ENCODE measurements at places on chromosomes 11 and 22.

- DNase-seq: no peak
Measured at GRCh38 chr22:27534720-27535125, 266.8 kb downstream of the MN1 start.

DNA sequence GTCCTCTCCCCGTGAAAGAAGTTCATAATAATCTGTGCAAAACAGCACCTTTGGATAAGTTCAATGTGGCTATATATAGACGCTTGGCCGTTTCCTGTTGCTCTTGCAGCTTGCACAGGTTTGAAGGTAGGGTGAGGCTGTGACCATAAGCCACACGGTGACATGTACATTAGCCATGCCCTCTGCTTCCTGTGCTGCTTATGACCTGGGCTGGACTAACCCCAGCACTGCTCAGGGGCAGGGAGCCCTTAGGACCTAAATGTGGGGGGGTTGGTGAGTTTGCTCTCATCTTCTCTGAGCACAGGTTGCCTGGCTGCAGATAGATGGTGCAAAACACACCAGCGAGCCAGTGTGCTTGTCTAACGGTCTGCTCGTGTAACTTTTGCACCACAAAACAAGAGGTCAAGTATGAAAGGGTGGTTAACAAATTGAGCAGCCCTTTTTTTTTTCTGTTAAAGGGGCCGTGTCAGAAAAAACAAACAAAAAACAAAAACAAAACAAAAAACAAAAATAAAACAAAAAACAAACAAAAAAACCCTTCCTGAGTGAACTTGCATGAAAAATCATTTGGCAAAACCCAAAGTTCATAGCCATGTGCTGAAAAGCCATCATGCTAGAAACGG, 37.3 kb downstream of the FLI1 start:
- no peak for DNase-seq

GRCh38 chr22:50009251-50009650, 3.3 kb downstream of the IL17REL start:
- DNase-seq: no peak

- no peak for DNase-seq
Measured at GRCh38 chr11:112805658-112806057, 155.6 kb upstream of the NCAM1 start.

DNA sequence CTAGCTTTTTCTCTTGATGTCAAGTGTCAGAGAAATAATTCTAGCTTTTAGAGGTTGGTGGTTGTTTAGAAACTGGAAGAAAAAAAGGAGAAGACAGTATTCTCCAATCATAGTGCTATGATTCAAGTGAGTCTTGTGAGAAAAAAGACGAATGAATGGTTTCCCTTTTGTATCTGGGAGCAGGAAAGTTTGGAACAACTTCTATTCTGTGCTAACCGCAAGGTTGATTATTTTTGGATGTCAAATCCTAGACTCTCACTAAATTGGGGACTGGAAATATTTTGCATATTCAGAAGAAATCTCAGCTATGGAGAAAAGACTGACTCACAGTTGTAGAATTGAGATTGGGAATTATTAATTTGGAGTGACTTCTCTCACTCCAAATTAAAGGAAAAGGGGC, 69.2 kb downstream of the SYT13 start:
- no peak for DNase-seq

- DNase-seq: no peak
Measured at GRCh38 chr22:23098718-23099530, 28.6 kb downstream of the GNAZ start.

- DNase-seq: no peak
Measured at GRCh38 chr22:27116312-27117086, 459.1 kb downstream of the MIAT start.

- DNase-seq: peak; percentile 73
Measured at GRCh38 chr22:20244691-20245576, 23.2 kb downstream of the RTN4R start.

GRCh38 chr11:38060920-38061319, 1462.9 kb upstream of the RAG2 start:
- DNase-seq: no peak

- DNase-seq: no peak
Measured at GRCh38 chr11:117026593-117027330, 71.5 kb downstream of the SIK3 start.

- DNase-seq: no peak
Measured at GRCh38 chr11:107102692-107103477, 84.6 kb upstream of the GUCY1A2 start.

GRCh38 chr11:34904421-34904955, 11.7 kb downstream of the APIP start:
- no peak for DNase-seq

DNA sequence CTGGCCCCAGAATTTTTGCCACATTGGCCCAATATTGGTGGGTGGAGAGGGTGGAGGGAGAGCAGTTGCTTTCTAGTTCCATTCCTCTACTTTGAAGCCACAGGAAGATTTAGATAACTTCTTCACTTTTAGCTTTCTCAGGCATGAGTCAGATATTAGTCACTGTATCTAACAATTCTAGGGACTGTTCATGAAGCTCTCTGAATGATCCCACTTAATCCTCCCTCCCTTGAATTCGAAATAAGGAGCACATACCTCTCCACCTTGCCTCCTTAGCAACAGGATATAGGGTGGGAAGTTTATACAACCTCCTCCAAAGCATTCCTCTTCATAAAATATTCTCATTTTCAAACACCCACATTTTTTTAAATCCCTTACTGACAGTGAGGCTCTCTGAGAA, 13.5 kb downstream of the FSHB start:
- no peak for DNase-seq

- no peak for DNase-seq
Measured at GRCh38 chr11:45527898-45528297, 137.5 kb downstream of the CHST1 start.

DNA sequence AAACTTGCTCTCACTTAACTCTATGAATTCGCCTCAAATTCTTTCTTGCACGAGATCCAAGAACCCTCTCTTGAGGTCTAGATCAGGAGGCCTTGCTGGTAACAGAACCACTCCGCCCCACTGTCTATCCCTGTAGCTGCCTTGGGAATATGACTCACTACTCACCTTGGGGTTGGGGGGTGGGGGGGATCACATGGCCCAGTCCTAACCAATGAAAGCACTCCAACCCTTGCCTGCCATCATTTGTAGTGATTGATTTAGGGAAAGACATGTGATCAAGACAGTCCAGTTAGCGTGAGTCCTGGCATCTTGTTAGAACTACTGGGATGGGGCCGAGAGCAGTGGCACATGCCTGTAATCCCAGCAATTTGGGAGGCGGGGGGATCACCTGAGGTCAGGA, 4.8 kb upstream of the MRTFA start:
- no peak for DNase-seq

DNA sequence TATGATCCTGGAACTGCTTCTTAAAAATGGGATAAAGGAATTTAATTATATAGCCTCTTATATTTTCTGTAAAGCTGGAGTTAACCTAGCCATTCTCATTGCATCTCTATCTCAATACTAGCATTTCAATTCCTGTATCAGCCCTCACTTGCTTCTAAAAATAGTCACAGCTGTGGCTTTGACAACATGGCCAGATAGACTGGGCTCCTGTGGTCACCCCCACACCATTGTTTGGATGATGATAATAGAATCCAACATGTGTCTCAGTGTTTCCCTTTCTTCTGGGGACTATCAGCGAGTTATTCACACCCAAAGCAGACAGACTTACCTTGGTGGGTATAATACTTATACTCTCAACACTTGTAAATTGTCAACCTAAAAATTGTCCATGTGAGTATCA, 6.9 kb downstream of the VWA5A start:
- no peak for DNase-seq

- DNase-seq: no peak
Measured at GRCh38 chr22:23499845-23500500, 80.1 kb downstream of the IGLL1 start.

DNA sequence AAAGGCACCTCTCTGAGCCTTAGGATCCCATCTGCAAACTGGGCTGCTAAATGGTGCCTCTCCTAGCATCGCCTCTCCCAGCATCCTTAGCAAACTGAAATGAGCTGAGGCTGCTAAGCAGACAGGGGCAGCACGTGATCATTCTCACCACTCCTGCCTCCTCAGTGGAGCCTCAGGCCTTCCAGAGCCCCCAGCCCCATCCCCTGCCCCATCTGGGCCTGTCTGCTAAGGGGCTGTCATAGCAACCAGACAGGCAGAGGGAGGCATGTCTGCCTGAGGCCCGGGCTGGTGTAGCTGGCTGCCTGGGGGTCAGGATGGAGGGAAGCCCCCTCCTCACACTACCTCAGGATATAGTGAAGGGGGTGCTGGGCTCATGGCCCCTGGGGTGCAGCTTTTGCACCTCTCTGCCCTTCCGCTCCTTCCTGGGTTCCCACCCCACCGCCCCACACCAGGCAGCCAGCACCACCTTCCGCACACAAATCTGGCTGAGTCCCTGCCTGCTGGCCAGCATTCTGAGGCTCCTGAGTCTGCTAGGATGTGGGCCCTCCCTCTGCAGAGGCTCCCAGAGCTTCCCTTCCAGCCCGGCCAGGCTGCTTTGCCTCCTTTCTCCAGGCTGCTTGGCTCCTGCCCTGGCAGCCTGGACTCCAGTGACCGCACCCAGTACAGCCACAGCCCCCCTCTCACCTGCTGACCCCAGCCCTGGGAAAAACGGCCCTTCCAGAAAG, 47.5 kb upstream of the TTLL12 start:
- DNase-seq: peak; percentile 50

DNA sequence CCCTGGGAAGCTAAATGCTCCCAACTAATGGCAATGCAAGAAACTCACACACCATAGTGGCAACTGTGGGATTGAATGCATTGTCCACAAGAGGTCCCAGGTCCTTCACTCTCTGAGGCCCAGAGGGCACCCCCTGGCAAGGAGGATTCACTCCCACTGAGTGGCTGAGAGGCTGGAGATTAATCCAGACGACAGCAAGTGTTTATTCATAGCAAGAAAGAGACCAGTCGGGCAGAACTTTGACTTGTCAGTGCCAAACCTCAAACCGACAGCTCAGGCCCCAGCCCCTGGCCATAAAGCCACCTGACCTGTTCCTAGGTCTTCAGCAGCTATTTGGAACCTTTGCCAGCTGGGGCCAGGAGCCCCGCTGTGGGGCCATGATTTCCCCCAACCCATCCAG, 54.5 kb upstream of the MPEG1 start:
- DNase-seq: no peak

DNA sequence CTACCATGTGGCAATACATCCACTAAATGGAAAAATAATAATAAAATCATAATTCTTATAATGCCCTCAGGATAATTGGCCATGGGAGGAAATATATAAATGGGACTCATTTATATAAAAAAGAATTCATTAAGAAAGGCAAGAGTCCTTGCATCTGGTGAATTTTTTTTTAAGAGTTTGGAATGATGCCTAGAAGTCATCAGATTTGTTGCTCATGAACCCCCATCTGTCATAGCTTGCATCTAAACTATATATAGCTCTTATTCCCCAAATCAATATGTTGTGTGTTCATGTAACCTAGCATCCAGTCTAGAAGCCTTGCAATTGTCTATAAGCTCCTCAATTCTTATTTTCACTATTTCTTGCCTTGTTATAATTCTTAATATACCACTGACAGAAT, 75.9 kb downstream of the CADM1 start:
- no peak for DNase-seq

DNA sequence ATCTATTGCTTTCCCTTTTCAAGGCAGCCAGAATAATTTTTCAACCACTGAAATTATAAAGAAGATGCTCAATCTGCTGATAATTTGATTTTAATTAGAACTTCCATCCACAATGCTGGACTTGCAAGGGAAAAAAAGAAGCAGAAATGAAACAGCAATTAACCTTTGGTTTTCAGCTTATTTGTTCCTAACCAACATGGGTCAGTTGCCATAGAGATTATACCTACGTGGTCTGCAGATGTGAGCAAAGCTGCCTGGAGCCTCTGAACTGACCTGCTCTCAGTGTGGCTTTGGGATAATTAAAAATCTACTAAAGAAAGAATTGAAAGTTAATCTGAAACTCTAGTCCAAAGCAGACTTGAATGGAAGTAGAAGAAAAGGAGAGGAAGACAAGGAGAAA, 195.7 kb upstream of the API5 start:
- DNase-seq: no peak

- no peak for DNase-seq
Measured at GRCh38 chr11:116930586-116930985, 93.2 kb upstream of the APOA1 start.

- DNase-seq: no peak
Measured at GRCh38 chr22:30591191-30591587, 521 bp downstream of the PES1 start.

DNA sequence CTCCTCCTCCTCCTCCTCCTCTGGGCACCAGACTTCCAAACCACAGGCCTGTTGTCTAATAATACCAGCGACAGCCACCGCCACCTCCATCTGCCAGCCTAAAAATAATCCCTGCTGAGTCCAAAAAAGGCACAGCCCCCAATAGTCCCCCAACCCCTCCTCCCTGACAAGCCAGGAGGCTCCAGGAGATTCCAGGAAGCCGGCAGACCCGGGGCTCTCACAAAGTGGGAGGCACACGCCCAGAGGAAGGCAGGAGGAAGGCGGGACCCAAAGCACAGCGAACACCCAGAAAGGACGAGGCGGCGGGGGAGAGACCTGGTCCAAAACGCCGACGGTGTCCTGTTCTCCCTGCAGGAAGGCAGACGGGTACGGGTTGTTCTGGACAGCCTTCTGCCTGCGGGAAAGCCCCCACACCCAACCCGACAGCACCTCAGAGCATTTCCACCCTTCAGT, 5.9 kb downstream of the IGSF9B start:
- DNase-seq: peak; percentile 43

DNA sequence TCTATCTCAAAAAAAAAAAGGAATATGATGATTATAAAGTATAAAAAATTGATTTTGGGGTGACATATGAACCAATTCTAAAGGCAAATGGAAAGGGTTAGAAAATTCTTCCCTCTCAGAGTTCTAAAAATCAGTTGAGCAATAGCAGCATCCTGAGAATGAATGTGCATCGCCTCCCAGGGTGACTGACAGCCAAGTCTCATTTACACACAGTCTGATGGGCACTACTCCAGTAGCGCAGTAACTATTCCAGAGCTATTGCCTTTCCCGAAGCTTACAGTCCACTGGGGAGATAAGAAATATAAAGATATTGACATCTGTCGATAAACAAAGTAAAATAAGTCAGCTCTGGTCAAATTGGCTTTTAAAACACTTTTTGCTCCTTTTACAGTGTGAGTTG, 32.3 kb upstream of the SORL1 start:
- DNase-seq: no peak

DNA sequence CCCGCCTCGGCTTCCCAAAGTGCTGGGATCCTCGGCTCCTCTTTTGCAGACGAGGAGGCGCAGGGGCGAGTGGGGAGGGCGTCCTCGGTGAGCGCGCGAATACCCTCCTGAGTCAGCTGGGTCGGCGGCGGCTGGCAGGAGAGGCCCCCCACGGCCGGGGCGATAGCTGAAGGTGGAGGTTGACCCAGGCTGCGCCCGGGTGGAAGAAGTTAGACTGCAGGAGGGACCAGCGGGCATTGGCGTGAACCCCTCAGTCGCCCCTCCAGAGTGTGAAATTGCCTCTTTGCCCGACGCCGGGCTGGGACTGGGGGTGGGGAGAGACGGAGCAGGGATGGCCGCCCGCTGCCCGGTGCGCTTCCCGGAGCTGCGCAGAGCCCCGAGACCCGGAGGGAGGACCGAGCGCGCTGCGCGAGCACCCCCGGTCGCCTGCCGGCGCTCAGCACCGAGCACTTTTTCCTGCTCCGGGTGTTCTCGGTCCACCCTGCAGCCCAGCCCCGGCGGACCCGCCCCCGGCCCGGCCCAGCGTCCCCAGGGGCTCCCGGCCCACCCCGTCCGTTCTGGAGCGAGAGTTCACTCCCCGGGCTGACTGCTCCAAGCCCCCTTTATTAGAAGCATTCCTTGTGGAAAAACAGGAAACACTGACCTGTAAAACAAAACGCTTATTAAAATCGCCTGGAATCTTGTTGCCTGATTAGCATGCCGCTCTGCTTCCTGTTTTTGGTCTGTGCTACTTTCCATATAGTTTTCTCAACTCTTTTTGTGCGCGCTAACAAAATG, 13.7 kb upstream of the CPT1A start:
- peak; percentile 35 for DNase-seq
